ENCODE measurements at places on chromosomes 12 and 14.

DNA sequence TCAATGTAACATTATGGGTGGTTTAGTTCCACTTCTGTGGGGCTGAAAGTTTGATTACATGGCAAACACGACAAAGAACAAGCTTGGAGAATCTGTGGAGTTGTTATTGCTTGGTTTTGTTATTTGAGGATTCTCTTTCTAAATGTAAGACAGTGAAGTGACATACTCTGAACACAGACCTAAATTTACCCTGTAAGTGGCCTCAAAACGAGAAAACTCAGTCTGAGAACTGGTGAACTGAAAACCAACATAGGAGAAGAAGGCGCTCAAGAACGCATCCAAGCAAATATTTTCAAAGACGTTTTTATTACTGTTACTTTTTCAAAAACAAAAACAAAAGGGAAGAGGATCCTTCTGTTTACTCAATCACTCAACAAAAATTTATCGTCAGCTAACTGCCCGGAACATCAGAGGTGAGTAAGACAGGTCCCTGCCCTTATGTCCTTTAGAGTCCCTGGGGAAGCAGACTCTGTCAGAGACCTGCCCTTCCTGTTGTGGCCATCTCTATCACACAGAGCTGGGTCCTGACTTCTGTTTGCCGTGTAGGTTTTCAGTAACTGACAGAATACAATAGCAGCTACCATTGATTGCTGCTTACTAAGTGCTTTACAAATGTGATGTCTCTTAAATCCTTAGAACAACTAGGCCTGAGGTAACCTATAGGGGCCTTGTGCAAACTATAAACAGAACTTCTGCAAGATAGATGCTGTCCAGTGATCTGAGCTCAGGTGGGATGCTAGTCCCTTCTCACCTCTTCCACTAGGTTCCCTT is 79.3 kb upstream of the C12orf71 start:
- DNase-seq: no peak

DNA sequence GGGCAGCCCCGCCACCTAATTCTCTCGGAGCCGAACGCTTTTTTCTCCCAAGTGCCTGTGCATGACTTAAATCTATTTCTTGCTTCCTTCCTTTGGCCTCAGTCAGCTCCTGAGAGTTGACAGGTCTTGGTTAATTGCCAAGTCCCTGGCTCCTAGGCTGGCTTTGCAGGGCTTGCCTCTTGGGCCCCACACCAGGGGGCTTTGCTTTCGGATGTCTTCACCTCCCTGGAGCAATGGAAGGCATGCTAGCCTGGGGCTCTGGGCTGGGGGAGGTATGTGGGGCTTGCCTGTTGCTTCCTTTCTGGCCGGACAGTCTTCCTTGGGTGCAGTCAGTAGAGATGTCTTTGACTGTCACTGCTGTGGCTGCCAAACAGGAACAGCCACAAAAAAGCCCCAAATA is 2.2 kb upstream of the KRT80 start:
- no peak for DNase-seq

DNA sequence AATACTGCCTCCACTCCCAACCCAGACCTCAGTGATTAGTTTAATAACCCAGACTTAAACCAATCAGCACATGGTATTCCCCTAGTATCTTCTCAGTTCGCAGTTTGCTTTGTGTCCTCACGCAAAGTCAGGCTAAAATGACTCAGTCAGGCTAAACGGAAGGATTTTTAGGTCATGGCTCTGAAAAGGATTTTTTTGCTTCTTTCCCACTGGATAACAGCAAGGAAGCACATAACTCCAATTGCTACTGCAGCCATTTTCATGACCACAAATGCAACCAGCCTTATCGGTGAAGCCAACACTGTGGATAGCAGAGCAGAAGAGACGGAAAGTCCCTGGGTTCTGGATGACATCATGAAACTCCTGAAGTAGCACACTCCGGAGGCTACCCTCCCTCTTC is 67.7 kb downstream of the ZC3H14 start:
- no peak for DNase-seq

DNA sequence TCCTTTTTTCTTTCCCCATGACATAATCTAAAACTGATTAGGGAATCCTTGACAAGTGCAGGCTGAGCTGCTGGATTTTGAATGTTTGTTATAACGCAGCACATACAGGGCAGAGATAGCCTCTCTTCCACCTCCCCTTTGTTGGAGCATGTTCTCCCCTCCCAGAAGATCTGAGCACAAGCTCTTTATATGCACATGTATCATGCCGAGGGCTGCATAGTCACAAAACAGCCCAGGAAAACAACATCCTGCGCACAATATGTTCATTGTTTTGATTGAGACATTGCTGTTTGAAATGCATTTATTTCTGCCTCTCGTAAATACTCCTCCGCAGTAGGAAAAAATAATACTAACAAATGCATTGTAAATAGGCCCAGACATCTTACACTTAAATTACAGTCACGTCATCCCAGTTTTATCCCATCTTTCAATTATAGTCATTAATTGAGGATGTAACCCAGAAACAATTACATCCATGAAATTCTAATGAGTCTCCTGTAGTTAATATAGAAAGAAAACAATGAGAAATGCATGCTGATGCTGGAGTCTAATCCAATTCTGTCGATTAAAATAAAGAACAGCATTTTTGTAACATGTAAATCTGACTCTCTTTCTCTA is 401.8 kb downstream of the BTG1 start:
- DNase-seq: no peak

DNA sequence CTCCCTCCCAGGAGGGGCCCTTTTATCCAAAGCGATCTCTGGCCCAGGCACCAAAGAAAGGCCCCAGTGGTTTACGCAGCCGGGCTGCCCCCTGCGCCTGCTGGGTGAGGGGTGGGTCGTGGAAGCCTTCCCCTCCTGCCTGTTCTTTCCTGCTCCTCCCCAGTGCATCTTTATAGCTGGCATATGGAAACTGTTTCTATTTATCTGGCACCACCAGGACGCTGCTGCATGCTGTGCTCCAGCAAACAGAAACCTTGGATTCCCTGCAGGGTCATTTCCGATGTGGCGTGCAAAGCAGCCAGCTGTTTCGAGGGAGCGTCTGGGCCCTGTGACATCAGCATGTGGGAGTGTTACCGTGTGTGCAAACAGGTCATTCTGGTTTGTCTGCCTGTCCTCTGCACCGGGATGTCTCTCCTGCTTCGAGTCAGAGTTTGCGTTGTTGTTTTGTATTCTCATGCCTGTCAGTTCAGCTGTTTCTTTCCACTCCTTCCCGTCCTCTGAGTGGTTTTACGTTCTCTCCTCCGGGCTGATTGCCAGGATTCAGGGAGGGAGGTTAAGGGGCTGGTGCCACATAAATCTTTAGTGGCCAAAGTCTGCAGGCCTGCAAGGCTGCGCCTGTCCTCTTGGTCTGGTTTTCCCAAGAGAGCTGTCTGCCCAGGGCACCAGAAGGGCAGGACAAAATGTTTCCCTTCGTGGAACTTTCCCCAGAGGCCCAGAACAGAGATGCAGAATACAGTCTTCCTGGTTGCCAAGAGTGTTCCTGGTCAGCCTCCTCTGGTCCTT is 24.6 kb downstream of the TPCN1 start:
- no peak for DNase-seq

- no peak for DNase-seq
These were observed 187.5 kb downstream of the PCNX1 start for GRCh38 chr14:71094722-71095121.

- no peak for DNase-seq
These were observed 89.1 kb downstream of the STXBP6 start for GRCh38 chr14:24960816-24961215.

DNA sequence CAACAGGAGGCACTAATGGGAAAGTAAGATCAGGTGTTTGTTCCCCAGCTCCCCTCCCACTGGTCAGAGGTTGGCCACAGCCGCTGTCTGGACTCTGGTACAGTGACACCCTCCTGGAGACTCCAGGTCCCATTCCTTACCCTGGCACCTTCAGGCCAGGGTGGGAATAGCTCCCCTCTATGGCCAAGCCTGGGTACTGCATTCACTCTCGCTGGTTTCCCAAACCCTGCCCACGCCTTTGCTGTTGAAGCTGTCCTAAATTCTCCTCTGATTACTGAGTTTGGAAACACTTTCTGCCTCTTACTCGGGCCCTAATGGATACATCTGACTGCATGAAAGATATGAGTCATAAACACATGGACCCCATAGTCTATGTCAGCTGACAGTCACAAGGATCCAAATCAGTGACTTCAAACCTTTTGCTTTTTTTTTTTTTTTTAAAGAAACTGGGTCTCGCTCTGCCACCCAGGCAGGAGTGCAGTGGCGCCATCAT is 17.9 kb downstream of the HRK start:
- DNase-seq: no peak

GRCh38 chr14:22882529-22883172 is 371 bp upstream of the REM2 start:
- DNase-seq: peak; percentile 30

DNA sequence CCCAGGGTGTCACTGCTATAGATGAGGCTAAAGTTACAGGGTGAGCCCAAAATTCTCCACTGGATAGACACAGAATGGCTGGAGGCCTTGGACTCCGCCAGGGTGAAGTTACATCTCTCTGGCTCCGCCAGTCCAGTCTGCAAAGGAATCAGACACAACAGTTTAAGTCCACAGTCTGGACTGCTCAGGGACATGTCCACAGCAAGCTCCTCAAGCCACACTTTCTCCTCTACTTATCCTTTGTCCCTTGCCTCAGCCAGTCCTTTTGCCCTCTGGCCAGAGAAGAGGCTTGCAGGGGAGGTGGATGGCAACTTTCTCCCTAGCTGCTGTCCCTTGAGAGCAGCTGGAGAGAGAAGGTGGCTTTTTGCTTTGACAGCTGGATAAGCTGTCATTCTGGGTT is 28.0 kb downstream of the PTPRB start:
- no peak for DNase-seq

DNA sequence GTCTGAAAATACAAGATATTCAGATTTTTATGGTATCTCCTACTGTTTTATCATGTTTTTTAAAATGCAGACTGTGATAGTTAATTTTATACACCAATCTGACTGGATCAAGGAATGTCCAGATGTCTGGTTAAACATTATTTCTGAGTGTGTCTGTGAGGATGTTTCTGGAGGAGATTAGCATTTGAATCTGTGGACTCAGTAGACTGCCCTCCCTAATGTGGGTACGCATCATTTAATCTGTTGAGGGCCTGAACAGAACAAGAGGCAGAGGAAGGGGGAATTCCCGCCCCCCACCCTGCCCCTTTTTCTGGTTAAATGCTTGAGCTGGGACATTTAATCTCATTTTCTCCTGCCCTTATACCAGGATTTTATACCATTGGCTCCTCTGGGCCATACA is 72.1 kb downstream of the AVPR1A start:
- no peak for DNase-seq

- DNase-seq: no peak
These were observed 149.6 kb upstream of the OTX2 start for GRCh38 chr14:56959869-56960268.

- DNase-seq: no peak
These were observed 229.7 kb downstream of the SLC25A21 start for GRCh38 chr14:36942522-36943245.

DNA sequence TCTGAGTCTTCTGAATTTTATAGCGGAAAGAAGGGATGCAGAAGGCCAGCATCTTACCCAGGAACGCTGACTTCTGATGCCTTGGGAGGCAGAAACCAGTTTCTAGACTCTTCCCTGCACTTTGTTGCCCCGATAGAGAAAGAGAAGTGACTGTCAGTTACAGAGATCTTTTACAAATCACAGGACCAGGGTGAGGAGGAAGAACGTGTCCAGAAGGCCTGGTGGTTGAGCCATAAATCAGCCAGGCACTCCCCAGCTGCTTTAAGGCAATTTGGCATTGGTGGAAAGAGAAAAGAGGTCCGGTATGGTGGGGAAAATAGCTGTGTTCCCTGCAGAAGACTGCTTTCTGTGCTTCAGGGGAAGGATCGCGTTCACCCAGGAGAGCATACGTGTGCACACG is 88.7 kb upstream of the KCNA1 start:
- no peak for DNase-seq

DNA sequence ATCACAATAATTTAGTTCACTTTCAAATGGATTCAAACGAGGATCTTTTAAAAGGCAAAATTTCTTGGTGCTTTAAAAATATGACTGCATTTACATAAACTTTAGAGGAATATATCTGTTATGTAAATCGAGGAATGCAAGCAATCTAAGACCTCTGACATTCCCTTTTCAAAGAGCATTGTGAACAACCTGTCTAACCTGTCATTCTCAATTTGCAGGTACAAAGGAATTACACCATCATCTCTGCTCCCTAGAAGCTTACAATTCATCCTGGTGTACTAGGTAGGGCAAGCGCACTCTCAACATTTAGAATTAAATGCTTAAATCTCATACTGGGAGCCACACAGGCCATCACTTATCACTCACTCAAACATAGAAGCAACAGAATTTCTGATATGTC is 35.6 kb downstream of the BMP4 start:
- no peak for DNase-seq

DNA sequence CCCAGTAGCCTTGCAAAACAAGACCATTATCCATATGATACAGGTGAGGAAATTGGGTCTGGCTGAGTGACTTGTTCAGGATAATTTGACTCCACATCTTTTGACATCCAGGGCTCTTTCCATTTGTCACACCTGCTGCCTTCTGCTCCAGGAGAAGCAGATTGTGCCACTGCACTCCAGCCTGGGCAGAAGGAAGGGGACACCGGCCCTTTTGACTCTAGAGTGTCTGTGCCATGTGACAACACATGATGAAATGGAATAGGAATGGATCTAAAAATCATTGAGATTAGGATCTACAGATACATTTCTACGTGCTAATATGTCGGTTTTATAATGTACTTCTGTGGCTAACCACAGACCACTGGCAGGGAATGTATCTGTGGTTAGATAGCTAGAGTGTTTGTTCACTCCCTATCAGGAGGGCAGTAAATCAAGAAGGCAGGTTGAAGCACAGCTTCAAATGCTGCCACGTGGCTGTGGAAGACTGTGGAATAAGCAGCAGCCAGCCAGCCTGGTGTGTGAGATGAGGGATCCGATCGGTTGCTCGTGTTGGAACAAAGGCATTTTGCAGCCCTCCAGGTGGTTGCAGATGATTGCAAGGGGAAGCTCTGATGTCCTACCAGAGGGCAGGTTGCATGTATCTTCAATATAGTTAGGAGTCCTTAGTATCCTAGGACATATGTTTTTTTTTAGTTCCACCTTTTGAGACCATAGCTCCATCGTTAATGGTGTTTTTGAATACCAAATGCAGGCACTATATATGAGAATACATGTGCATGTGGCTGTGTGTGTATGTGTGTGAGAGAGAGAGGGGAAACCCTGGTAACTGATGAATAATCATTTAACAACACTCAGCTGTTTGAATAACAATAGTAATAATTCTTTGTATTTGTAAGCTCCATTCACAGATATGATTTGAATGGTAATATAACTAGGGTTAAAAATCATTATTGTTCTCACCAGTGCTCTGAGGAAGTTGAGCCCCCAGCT is 28.6 kb downstream of the EML1 start:
- DNase-seq: peak; percentile 15

- peak; percentile 53 for DNase-seq
These were observed 617.6 kb downstream of the LRFN5 start for GRCh38 chr14:42224053-42224888.

DNA sequence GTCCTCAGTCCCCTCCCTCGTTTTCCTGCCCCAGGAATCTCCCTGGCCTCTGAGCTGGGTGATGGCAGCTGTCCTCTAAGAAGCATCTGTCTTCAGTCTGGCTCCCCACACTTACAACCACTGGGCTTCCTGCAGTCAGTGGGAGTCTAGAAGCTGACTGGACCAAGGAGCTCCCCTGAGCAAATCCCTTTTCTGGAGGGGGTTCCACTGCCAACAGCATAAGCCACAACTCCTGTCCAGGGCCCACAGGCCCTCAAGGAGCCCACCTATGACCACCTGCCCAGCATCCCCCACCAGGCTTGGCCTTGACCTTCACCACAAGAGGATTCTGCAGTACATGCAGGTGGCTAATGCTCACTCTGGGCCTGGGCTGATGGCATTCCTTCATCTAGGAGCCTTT is 4.1 kb downstream of the RDH16 start:
- no peak for DNase-seq

GRCh38 chr12:19198272-19198671 is 68.7 kb downstream of the PLEKHA5 start:
- no peak for DNase-seq
